ENCODE measurements at places on chromosomes 1 and 21. TPM values are rescaled to one million over a fixed set of nuclear protein-coding genes. Genes with fewer than 3 reads are reported as not detected.

The UMODL1 gene
- not detected for total RNA-seq

The LRRC8C gene
- total RNA-seq: 2.2 TPM

The S100A5 gene
- not detected for total RNA-seq

The LAMC2 gene
- 3.3 TPM for total RNA-seq

Measured in osteoblast (primary cell).